ENCODE measurements at places on chromosomes 7 and 10.

DNA sequence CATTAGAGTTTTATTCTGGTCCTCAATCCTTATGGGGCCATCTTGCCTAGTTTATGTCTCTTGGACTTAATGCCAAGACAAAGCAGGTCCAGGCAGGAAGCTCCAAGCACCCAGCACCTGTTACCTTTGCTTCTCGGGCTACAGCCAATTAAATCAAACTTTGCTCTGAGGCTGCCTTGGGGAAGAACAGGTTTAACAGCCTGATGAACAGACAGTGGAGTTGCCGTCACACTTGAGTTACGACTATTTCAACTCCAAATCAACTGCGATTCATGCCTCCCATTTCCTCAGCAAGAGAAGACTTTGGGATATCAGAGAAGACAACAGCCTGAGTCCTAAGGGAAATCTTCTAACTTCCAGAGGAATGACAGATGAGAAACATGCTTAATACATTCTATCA is 62.2 kb downstream of the XPNPEP1 start:
- peak; percentile 61 for DNase-seq

GRCh38 chr7:36820527-36821170 is 96.4 kb upstream of the AOAH start:
- no peak for DNase-seq

GRCh38 chr7:47580811-47581331 is 1.0 kb downstream of the TNS3 start:
- DNase-seq, result no peak

DNA sequence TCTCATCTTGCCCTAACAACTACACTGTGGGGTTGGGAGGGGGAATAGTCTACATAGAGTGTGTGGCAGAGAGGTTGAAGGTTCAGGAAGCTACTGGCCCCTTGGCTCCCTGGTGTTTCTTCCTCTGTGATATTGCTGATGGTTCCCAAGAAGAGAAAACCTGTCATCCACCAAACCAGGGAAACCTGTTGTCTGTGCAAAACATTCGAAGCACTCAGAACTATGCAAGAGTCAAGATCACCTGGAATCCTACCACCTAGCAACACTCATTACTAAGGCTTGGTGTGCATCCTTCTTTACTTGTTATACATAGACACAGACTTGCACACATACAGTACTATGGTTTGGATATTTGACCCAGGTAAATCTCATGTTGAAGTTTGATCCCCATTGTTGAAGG is 46.5 kb upstream of the MKI67 start:
- no peak for DNase-seq

DNA sequence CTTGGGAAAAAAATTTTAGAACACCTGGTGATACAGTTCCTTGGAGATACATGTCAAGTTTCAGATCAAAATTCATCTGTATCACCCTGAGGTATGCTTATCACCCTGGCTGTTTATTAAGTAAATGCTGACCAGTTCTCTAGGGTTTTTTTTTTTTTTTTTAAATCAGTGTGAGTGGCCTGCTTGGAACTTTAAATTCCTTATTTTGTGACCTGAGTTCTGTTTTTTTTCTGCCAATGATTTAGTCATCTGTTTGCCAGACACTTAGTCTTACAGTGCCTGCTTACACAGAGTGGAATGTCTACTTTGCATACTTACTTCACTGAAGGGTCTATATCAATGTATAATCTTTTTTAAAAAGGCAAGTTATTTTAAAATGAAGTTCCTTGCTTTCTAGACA is 1.8 kb downstream of the TSPAN13 start:
- DNase-seq, result no peak

- no peak for DNase-seq
Observed at GRCh38 chr7:157541295-157542067, 204.7 kb downstream of the DNAJB6 start.

- DNase-seq, result no peak
Observed at GRCh38 chr10:129767751-129768150, 196.3 kb downstream of the EBF3 start.

DNA sequence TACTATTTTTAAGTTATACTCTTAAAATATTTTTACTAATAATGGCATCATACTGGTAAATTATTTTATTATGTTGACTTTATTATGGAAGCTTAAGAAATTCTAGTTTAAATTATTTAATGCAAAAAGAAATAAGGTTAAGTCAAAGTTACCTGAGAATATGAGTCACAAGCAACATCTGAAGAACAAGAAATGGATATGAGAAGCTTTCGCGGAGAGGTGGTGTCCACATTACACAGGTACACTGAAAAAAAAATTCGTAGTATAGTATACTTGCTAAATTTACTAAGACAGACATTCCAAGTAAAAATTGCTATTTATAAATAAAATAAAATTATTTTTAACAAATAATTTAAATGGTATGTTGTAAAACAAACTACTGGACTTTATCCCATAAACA is 143.8 kb downstream of the AVL9 start:
- DNase-seq, result no peak

DNA sequence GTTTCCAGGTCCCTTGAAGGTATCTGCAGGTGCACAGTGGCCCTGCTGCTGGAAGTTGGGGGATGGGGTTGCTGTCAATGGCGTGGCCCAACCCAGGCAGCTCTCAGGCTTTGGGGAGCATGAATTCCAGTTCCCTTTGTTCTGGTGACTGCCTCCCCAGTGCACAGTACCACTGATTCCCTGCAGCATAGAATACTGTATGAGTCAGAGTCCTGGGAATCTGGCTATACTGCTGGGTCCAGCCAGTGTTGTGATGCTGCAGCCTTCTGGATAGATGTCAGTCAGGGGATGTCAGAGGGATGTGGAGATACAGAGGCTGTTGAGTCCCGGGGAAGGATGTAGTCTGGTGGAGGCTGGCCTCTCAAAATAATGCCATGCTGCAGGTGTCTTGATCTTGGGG is 99.3 kb downstream of the LANCL2 start:
- no peak for DNase-seq

DNA sequence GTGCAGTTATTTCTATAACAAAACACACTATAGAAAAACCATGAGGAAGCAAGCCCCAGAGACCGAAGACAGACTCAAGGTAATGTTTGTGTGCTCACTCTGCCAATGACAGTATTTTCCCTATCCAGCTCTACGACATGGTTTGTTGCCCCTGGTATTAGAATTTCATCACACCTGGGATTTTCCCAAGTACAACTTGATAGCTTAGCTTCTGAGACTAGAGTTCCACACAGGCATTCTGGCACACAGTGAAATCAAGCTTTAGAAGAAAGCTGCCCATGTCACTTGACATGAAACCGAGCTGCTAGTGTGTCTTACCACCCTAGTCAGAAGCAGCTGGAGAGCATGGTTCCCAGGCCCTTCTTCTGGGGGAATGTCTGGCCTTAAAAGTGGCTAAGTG is 44.1 kb upstream of the AKR1E2 start:
- no peak for DNase-seq

DNA sequence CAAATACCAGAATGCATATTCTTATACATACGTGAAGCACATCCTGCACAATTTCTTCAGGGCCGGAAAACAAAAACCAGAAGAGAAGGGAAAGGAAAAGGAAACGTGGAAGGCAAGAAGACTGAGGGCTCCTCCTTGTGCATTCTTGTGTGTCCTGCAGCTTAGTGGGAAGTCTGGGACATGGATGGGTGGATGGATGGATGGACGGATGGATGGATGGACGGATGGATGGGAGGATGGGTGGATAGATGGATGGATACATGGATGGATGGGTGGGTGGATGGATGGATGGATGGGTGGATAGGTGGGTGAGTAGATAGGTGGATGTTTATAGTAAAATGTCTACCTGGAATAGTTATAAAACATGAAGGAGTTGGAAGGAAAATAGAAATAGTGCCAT is 30.8 kb upstream of the SLC35B4 start:
- DNase-seq, result no peak

DNA sequence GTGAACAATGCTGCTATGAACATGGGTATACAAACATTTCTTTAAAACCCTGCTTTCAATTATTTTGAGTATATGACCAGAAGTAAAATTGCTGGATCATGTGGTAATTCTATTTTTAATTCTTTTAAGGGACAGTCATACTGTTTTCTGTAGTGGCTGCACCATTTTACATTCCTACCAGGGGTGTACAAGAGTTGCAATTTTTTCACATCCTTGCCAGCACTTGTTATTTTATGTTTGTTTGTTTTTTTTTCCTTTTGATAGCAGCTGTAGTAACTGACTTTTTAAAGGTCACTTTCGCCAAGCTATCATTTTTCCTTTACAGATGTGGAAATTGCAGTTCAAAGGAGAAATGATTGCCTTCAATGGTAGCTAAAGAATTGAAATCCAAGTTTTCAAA is 99.5 kb downstream of the GPR85 start:
- no peak for DNase-seq

GRCh38 chr10:101379663-101380352 is 25.8 kb downstream of the BTRC start:
- no peak for DNase-seq

- no peak for DNase-seq
Observed at GRCh38 chr10:44366941-44367630, 17.8 kb downstream of the CXCL12 start.

- no peak for DNase-seq
Observed at GRCh38 chr10:43371418-43371817, at the start of gene FXYD4. FXYD4 (plus strand) TSS chr10:43371636; CDS start chr10:43373747, 2,111 bp downstream.

- DNase-seq, result no peak
Observed at GRCh38 chr10:88108115-88108610, 244.7 kb downstream of the PTEN start.

DNA sequence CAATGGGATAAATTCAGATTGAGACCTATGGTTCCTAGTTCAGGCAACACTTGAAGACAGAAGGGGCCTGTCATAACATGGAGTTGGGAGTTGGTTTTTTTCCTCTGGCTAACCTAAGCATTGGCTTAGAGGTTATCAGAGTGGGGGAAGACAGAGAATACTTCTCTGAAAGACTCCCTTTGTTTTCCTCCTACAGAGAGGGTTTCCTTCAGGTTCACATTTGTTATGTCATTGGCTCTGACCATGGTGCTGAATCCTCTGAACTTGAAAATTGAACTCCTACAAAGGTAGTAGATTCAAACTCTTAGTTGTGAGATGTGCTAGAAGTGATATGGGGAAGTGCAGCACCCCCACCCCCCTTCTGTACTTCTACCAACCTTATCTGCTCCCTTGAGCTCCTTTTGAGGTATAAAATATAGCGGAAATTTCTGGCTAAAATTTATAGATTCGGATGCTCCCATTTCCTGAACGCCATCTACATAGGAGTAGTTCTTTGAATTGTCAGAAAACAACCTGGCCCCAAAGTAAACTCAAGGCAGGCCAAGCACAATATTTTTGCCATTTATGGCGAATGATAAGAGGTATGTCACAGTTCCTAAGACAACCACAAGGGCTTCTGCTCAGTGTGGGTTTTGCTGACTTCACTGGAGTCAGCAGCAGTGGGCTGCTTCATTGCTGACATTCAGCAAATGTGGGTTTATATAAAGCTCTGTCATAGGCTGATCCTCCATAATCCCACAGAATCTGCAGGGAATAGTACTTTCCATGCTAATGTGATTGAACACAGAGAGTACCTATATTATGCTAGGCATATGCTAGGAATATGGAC is 131.6 kb upstream of the KLF14 start:
- DNase-seq, result no peak

- no peak for DNase-seq
Observed at GRCh38 chr7:77866370-77866769, 67.8 kb downstream of the PHTF2 start.

DNA sequence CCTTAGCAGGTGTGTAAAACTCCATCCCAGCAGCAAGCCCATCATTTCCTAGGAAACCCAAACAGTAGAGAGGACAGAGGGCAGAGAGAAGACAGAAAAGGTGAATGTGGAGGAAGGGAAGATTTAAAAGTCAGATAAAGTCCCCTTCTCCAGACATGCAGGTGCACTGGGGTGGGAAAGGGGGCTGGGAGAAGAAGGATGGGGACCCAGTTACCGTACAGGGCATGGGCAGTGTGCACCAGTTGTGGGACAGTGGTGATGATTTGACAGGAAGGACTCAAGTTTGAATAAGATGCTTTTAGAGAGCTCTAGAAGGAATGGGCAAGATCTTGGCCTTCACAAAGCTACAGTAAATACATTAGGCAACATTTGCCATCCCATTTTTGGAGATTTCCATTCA is 110.7 kb upstream of the PLXNA4 start:
- no peak for DNase-seq

DNA sequence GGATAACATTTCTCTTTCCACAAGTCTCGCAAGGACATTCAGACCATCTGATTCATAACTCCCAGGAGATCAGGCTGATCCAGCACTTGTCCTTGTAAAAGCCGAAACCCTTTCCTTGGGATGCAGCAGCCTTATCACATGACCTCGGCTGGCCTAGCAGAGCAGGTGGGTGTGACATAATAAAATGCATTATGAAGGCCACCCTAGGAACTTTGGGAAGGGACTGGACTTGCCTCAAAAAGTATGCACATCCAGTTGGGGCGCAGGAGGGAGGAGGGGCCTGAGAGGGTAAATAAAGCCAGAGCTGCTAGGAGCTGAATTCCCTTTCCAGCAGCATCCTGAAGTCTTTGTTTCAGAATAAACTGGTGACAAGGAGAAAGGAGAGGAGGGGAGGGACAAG is 260.8 kb downstream of the SNX13 start:
- DNase-seq, result no peak

GRCh38 chr7:152435384-152436110 is at the start of gene KMT2C:
KMT2C (minus strand) TSS chr7:152436003; CDS start chr7:152435786, 217 bp downstream.
- DNase-seq, result peak; percentile 43

GRCh38 chr7:4998910-4999309 is 39.9 kb upstream of the MMD2 start:
- DNase-seq, result no peak

DNA sequence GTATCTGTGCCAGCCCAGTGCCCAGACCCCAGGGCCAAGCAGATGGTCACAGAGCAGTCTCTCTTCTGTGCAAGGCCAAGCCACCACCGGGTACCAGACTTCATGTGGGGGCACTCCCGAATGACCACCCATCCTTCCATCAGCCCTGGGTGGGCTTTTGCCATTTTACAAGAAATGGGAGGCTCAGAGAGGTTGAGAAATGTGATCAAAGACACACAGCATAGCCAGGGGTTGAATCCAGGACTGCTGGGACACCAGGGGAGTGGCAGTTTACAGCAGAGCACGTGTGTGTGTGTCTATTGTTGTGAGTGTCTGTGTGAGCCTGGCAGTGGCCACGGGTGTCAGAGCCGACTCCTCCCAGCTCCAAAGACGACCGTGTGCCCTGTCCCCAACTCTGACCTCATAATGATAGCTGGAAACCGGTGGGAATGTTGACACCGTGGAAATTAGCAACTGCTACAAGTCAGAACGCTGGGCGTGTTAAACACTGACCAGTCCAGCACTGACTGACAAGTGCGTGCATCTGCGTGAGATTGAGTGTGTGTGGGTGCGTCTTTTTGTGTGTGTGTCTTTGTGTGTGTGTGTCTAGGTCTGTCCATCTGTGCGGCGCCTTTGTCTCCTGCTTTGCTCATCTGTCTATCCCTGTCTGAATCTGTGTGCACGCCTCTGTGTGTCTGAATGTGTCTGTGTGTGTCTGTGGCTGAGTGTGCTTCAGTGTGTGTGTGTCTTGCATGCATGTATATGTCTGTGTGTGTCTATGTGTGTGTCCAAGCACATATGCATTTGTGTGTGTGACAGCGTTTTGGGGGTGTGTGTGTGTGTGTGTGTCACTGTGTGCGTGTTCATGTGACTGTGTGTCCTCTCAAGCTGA is 17.2 kb upstream of the SLC29A4 start:
- no peak for DNase-seq

GRCh38 chr10:71979692-71980062 is 15.5 kb downstream of the CHST3 start:
- no peak for DNase-seq

- no peak for DNase-seq
Observed at GRCh38 chr7:19404912-19405329, 259.7 kb upstream of the FERD3L start.

- DNase-seq, result no peak
Observed at GRCh38 chr10:52488606-52489485, 174.8 kb downstream of the DKK1 start.

GRCh38 chr10:24851629-24852028 is 100.8 kb downstream of the PRTFDC1 start:
- no peak for DNase-seq

Measured in NCI-H524 (cell line).